ENCODE measurements at places on chromosomes 1 and 21.

DNA sequence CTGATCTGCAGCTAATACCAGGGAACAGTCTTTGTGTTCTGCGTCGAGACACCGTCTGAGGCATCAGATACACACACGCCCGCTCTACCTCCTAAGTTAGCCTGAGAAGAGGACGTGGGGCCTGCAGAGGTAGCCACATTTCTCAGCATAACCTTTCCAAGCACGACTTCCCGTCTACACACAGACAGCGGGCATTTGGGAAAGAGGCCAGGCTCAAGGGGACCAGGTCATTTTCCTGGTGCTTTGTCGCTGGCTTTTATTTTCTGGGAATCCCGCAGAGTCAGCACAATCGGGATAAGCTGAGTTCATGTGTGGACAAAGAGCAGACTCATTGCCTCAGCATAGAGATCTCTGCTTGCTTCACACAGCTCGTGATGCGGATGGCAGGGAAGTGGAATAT, 72.5 kb upstream of the SMYD2 start:
- H3K27me3 ChIP-seq, result no peaks in the 10 kb centered on the region
- H3K4me1 ChIP-seq, result 0 out of 2 replicates have a peak, but pooled peaks cover 3% of the 10 kb centered on the region
- no peak overlapping the region for H3K27ac ChIP-seq
- DNase-seq, result no peak

GRCh38 chr1:198910816-198911215, 272.0 kb downstream of the PTPRC start:
- H3K27me3 ChIP-seq, result no peaks in the 10 kb centered on the region
- H3K36me3 ChIP-seq, result no peaks in the 10 kb centered on the region
- H3K4me3 ChIP-seq, result no peak overlapping the region
- no peak overlapping the region for H3K27ac ChIP-seq
- DNase-seq, result no peak

GRCh38 chr21:27277110-27277509, 310.2 kb upstream of the ADAMTS5 start:
- no peak overlapping the region for H3K4me3 ChIP-seq
- no peaks in the 10 kb centered on the region for H3K27me3 ChIP-seq
- no peak overlapping the region for H3K27ac ChIP-seq
- no peak for DNase-seq

DNA sequence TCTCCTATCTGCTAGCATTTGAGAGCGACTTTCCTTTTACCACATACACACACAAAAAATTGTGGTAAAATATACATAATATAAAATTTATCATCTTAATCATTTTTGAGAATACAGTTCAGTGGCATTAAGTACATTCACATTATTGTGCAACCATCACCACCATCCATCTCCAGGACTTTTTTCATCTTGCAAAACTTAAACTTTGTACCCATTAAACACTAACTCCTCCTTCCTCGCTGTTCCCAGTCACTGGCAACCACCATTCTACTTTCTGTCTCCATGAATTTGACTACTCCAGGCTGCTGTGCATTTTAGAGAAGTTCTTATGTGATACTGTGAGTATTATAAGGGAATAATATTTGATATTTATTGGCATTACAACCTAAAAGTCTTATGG, 181.3 kb downstream of the C1orf21 start:
- no peaks in the 10 kb centered on the region for H3K4me1 ChIP-seq
- peaks cover 1% of the 10 kb centered on the region for H3K36me3 ChIP-seq
- H3K27me3 ChIP-seq, result no peaks in the 10 kb centered on the region

GRCh38 chr21:45128613-45129188, 54.3 kb downstream of the ADARB1 start:
- no peak overlapping the region for H3K4me3 ChIP-seq
- no peaks in the 10 kb centered on the region for H3K27me3 ChIP-seq
- no peaks in the 10 kb centered on the region for H3K4me1 ChIP-seq
- peak; percentile 63 for DNase-seq

GRCh38 chr1:156874572-156875340, 14.1 kb downstream of the NTRK1 start:
- no peaks in the 10 kb centered on the region for H3K27me3 ChIP-seq
- DNase-seq, result no peak
- no peak overlapping the region for H3K27ac ChIP-seq
- no peak overlapping the region for H3K4me3 ChIP-seq
- no peaks in the 10 kb centered on the region for H3K4me1 ChIP-seq

DNA sequence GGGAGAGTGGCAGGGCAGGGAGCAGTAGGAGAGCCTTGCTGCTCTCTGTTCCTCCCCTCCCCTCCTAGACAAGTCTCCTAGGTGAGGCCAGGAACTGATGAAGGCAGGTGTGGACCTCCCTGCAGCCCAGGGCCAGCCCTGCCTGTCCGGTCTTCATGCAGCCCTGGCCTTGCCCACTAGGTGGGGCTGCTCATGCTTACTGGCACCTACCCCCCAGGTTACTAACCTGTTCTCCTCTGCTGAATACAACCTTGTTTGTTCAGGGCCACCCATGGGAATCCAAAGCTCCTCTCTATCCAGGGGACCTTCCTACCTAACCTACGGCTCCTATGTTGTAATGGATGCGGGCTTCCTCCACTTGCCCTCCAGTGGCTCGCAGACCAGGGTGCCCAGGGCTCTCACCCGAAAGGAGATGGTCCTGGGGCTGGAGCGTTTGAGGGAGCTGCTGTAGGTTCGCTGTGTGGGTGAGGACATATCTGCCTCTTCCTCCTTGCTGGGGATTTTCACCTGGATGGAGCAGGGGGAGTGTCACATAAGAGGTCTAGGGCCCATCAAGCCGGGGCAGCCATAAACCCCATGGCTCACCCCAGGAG, 7.9 kb upstream of the TNNT2 start:
- no peaks in the 10 kb centered on the region for H3K4me1 ChIP-seq
- H3K27me3 ChIP-seq, result no peaks in the 10 kb centered on the region
- H3K36me3 ChIP-seq, result peaks cover 11% of the 10 kb centered on the region
- H3K27ac ChIP-seq, result no peak overlapping the region
- no peak overlapping the region for H3K4me3 ChIP-seq

DNA sequence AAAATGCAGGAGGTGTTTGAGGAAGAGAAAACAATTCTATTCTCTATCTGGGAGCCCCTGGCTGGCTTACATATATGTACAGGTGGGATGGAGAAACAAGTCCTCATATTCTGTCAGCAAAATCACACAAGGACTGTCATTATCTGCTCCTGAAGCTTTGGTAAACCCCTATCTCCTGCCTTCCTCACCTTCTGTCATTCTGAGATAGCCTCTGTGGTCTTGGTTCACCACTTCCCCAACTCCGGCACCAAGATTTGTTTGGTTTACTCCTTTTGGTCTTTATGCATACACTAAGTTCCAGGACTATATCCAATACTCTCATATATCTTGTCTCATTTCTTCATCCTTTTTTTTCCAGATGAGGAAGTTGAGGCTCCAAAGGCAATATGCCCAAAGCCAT, 551.1 kb downstream of the PLPP3 start:
- H3K36me3 ChIP-seq, result no peaks in the 10 kb centered on the region
- H3K27me3 ChIP-seq, result no peaks in the 10 kb centered on the region
- no peak for DNase-seq
- H3K27ac ChIP-seq, result no peak overlapping the region
- no peak overlapping the region for H3K4me3 ChIP-seq

GRCh38 chr1:30159015-30159414, 564.4 kb downstream of the MATN1 start:
- peaks cover 2% of the 10 kb centered on the region for H3K4me1 ChIP-seq
- no peak for DNase-seq
- H3K36me3 ChIP-seq, result peaks cover 6% of the 10 kb centered on the region
- no peak overlapping the region for H3K4me3 ChIP-seq
- H3K27me3 ChIP-seq, result no peaks in the 10 kb centered on the region

DNA sequence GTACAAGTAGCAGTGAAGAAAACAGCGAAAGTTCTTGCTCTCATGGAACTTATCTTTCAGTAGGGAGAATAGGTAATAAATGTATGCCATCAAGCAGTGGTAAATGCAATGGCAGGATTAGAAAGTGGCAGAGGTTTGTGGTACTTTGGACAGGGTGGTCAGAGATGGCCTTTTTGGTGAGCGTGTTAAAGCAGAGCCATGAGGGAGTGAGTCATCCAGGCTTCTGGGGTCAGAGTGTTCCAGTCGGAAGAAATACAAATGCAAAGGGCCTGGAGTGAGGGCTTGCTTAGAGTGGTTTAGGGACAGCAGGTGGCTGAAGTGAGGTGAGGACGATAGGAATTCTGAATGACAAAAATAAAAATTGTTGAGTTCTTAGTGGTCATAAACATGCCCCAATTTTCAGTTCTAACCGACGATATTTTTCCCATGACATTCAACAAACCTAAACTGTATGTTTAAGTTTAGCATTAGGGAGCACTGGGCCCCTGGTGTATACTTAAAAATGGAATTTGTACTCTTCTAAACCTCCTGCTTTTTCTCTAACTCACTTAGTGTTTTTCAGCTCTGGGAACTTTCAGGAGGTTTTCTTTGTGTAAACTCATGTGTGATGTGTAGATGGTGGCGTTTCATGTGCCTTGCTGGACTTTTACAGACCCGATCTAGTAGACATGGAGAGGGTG, 78.2 kb downstream of the MACF1 start:
- peaks cover 3% of the 10 kb centered on the region for H3K4me1 ChIP-seq
- no peaks in the 10 kb centered on the region for H3K27me3 ChIP-seq
- H3K36me3 ChIP-seq, result peaks cover 53% of the 10 kb centered on the region
- no peak overlapping the region for H3K27ac ChIP-seq
- no peak for DNase-seq

- no peak overlapping the region for H3K4me3 ChIP-seq
- H3K27me3 ChIP-seq, result no peaks in the 10 kb centered on the region
- no peak overlapping the region for H3K27ac ChIP-seq
- DNase-seq, result peak; percentile 57
- H3K36me3 ChIP-seq, result no peaks in the 10 kb centered on the region
- H3K4me1 ChIP-seq, result no peaks in the 10 kb centered on the region
These were observed 1.7 kb downstream of the S100B start for GRCh38 chr21:46603228-46603627.

DNA sequence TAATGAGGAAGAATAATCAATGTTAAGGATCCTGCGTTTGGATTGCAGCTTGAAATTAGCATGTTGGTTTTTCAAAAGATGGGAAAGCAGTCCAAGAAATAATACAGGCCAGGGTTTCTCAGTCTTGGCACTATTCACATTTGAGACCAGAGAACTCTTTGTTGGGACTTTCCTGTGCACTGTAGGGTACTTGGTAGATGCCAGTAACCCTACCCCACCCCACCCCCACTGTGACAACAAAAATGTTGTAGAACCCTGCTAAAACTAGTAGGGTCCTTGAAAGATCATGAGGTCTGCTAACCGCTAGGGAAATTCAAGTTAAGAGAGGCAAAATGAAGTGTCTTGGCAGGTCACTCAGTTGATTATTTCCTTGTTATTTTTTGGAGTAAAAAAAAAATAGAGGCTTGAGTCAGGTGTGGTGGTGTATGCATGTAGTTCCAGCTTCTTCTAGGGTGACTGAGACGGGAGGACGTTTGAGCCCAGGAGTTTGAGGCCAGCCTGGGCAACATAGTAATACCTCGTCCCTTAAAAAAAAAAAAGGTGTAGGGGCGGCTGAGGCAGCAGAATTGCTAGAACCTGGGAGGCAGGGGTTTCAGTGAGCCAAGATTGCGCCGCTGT, 53.3 kb downstream of the SPEN start:
- H3K27ac ChIP-seq, result no peak overlapping the region
- no peaks in the 10 kb centered on the region for H3K4me1 ChIP-seq
- H3K4me3 ChIP-seq, result no peak overlapping the region
- no peak for DNase-seq
- no peaks in the 10 kb centered on the region for H3K27me3 ChIP-seq

GRCh38 chr1:22043198-22043769, 9.2 kb upstream of the CDC42 start:
- H3K4me3 ChIP-seq, result no peak overlapping the region
- peaks cover 2% of the 10 kb centered on the region for H3K4me1 ChIP-seq
- no peak for DNase-seq
- no peaks in the 10 kb centered on the region for H3K36me3 ChIP-seq
- H3K27me3 ChIP-seq, result no peaks in the 10 kb centered on the region

GRCh38 chr1:94887603-94888171, 39.2 kb downstream of the CNN3 start:
- H3K4me1 ChIP-seq, result peaks cover 11% of the 10 kb centered on the region
- peak; percentile 73 for DNase-seq
- peak overlapping the region; percentile 21 for H3K4me3 ChIP-seq
- no peaks in the 10 kb centered on the region for H3K27me3 ChIP-seq
- H3K27ac ChIP-seq, result no peak overlapping the region

DNA sequence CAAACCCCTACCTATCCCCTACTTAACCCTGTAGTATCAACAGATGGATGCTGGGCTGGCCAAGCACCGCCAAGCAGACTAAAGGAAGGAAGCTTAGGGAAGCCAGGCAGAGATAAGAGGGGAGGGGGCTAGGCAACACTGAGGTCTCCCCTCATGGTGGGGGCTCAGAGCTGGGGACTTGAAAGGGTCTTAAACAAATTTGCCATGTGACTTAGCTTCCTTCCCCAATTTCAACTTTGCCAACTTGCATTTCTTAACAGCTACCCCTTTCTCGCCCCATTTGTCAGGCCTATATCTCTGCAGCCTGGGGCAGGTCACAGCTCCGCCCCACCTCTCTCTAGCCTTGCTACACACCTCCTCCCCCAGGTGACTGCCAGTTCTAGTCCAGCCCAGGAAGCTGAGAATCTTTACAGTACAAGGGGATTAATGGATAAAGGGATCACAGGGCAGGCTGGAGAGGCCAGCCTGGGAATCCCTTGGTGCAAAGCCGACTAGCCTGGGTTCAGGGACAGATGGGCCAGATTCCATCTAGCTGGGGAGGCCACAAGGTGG, 3.4 kb downstream of the KIF21B start:
- H3K36me3 ChIP-seq, result no peaks in the 10 kb centered on the region
- no peak overlapping the region for H3K27ac ChIP-seq
- no peaks in the 10 kb centered on the region for H3K27me3 ChIP-seq
- no peak for DNase-seq

- peaks cover 1% of the 10 kb centered on the region for H3K4me1 ChIP-seq
- no peak for DNase-seq
- H3K27ac ChIP-seq, result no peak overlapping the region
- H3K36me3 ChIP-seq, result peaks cover 2% of the 10 kb centered on the region
These were observed 19.3 kb upstream of the UMODL1 start for GRCh38 chr21:42051788-42052187.

DNA sequence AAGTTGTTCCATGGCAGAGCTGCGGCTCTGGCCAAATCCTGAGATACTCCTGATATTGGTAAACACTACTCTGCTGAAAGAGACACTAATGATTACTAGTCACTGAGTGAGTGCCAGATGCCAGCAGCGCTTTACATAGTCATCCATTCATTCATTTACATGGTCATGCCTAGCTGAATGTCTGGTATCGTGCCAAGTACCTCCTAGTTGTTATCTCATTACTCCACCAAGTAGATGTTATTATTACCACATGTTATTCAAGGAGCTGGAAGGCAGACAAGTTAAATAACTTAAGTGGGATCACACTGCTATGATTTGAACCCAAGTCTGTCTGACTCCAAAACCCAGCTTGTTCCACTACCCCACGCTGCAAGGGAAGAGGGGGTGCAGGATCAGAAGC, 4.7 kb downstream of the OLFML2B start:
- H3K4me1 ChIP-seq, result peaks cover 3% of the 10 kb centered on the region
- no peaks in the 10 kb centered on the region for H3K36me3 ChIP-seq
- H3K27me3 ChIP-seq, result peaks cover 4% of the 10 kb centered on the region
- no peak overlapping the region for H3K27ac ChIP-seq
- DNase-seq, result no peak

Data from H9 (cell line).